B cell (primary cell): ENCODE measurements at places on chromosomes 12 and 14. TPM values are rescaled to one million over a fixed set of nuclear protein-coding genes. Genes with fewer than 3 reads are reported as not detected.

The BCDIN3D gene
- 14.7 and 17.4 TPM in 2 replicates for total RNA-seq

The BTBD6 gene
- 33.5 and 36.1 TPM in 2 replicates for total RNA-seq

The SYNE3 gene
- total RNA-seq, result 76.1 and 79.5 TPM in 2 replicates

The CD163L1 gene
- total RNA-seq, result 0.32 TPM in 1 of 2 replicates, not detected in the other

The PMEL gene
- 0.32 and 0.90 TPM in 2 replicates for total RNA-seq

The SLC7A8 gene
- total RNA-seq, result 0.85 and 1.1 TPM in 2 replicates

The OR4N5 gene
- not detected in 2 replicates for total RNA-seq

The KLRB1 gene
- not detected in 2 replicates for total RNA-seq

The KCNC2 gene
- not detected in 2 replicates for total RNA-seq

The GON7 gene
- 8.9 and 9.9 TPM in 2 replicates for total RNA-seq
